ENCODE measurements at places on chromosomes 6 and 20.
A peak's percentile ranks its signal among the peaks of the same experiment; 100 is the strongest.

- no peak for DNase-seq
Measured at GRCh38 chr6:134373282-134373922, 55.5 kb upstream of the SGK1 start.

DNA sequence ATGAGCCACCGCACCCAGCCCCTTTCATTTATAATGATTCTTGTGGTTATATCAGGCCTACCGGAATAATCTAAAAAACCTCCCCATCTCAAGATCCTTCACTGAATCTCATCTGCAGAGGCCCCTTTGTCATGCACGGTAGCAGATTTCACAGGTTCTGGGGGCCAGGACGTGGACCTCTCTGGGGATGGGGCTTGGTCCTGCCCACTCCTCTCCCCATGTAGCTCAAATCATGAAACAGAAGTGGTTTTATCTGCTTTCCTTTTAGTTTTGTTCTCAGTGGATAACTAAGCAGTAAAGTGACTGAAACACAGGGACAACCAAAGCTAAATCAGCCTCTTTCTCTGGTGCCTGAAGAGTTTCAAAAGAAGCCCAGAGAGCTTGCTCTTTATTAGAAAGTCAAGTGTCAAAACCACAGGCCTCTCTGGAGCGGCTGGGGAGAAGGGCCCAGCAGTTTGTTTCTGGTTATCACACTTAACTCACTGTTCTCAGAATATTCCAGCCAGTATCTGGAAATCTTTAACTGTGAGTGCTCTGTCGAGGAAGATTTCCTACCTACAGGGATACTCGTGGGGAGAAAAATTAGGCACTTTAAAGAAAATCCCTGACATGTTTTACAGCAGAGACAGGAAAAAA lies 60.6 kb upstream of the FAM184A start:
- no peak for DNase-seq

GRCh38 chr6:108904741-108905140 lies 56.5 kb downstream of the ARMC2 start:
- no peak for DNase-seq

DNA sequence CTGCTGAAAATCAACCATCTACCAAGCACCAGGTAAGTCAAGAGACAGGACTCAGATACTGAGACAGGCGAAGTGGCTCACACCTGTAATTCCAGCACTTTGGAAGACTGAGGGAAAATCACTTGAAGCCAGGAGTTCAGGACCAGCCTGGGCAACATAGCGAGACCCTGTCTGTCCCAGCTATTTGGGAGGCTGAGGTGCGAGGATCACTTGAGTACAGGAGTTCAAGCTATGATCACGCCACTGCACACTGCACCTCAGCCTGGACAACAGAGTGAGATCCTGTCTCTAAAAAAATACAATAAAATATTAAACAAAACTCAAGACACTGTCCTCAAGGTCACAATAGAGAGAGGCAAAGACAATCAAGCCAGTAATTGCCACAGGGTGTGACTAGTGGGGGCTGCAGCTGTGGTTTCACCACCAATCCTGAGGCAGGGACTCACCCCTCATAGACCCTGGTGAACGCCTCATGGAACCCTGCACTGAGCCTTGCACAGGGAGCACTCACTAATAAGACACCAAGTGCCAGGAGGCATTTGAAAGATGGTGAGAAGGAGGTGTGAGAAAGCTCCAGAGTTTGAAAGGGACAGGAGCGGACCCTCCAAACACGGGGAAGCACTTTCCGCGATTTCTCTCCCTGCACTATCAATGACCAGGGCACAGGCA lies 1.7 kb downstream of the SNHG17 start:
- no peak for DNase-seq

GRCh38 chr20:43739148-43739749 lies 12.4 kb upstream of the GTSF1L start:
- no peak for DNase-seq

- DNase-seq: no peak
Measured at GRCh38 chr20:9052136-9052535, 16.8 kb upstream of the PLCB4 start.

DNA sequence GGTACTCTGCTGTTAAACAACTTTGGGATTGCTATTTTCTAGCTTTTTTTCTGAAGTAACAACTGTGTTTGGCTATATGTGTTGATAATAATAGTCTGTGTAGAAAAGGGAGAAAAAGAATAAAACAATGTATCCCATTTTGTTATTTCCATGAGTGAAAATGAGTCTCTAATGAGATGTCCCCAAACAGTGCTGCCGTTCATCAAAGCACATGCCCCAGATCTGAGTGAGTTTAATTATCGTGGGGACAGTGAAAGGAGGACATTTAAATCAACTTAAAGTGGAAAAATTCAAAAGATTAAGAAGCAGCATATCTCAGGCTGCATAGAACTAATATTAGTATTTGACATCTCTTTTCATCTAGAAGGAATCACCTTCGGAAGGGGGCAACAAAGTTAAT lies 59.6 kb downstream of the NCOA7 start:
- no peak for DNase-seq

GRCh38 chr6:156848533-156848932 lies 71.4 kb downstream of the ARID1B start:
- DNase-seq: no peak

GRCh38 chr6:75201021-75201420 lies 4.8 kb downstream of the COL12A1 start:
- DNase-seq: no peak

GRCh38 chr6:62272114-62272513 lies 13.9 kb downstream of the KHDRBS2 start:
- DNase-seq: no peak

DNA sequence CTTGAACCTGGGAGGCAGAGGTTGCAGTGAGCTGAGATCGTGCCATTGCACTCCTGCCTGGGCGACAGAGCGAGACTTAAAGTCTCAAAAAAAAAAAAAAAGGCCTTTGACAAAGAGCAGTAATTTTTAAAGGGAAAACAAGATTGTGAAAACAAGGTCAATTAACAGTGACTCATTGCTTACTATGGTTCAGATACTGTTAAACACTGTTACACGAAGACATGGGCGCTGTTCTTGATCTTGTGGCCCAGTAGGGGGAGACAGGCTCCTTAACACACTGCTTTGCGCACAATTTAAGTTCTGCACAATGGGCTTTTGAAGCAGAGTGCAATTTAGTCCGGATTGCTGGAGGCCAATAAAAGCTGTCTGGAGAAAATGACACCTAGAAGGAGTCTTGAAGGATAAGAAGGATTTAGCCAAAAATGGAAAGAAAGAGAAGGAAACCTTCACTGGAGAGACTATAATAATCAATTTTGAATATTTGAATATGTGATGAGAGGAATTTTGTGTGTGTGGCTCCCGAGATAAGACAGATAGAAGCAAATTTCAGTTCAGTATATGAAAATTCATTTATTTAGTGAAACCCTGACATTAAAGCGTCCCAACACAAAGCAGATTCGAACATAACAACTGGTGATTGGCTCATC lies 6.0 kb upstream of the LATS1 start:
- DNase-seq: peak; percentile 56

DNA sequence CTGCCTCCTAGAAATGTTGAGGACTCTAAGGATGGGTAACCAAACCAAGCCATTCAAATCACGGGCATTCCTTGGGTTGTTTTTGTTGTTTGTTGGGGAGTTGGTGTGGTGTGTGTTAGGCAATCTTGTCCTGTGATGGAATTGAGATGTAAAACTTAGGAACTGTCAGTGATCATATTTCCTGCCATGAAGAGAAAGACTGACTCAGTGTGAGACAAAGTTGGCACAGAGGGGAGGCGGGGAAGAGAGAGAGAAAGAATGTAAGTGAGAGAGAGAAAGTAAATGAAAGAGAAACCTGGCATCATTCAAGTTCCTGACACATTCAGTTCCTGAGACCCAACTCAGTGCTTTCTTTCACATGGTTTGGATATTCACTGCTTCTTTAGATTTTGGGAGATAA lies 21.6 kb upstream of the FBXO30 start:
- DNase-seq: no peak

- DNase-seq: no peak
Measured at GRCh38 chr6:44738601-44739146, 351.2 kb downstream of the CDC5L start.

DNA sequence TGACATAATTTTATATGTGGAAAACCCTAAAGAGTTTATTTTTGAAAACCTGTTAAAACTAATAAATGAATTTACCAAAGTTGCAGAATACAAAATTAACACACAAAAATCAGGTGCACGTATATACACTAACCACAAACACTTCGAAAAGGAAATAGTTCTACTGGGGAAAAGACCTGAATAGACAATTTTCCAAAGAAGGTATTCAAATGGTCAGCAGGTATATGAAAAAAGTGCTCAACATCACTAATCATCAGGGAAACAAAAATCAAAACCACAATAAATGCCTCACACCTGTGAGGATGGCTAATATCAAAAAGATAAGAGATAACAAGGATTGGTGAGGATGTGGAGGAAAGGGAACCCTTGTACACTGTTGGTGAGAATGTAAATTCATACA lies 110.6 kb downstream of the PXDC1 start:
- no peak for DNase-seq

GRCh38 chr6:10316373-10316721 lies 98.5 kb downstream of the TFAP2A start:
- DNase-seq: no peak

DNA sequence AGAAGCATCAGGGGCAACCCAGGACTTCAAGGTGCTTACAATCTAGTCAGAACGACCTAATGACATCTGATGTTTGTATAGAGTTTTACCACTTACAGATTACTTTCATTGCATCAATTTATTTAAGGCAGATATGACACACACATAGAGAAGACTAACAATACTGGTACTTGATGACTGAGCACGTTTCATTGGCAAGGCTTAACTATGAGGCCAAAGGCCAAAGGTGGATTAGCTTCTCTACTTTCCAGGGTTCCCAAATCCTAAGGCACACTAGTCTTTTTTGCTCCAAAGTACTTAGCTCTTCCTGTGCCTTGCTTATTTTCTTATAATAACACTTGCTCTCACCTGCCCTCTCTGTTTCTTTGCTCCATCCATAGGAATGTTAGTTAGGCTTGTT lies 406.2 kb downstream of the ZFAND3 start:
- no peak for DNase-seq

DNA sequence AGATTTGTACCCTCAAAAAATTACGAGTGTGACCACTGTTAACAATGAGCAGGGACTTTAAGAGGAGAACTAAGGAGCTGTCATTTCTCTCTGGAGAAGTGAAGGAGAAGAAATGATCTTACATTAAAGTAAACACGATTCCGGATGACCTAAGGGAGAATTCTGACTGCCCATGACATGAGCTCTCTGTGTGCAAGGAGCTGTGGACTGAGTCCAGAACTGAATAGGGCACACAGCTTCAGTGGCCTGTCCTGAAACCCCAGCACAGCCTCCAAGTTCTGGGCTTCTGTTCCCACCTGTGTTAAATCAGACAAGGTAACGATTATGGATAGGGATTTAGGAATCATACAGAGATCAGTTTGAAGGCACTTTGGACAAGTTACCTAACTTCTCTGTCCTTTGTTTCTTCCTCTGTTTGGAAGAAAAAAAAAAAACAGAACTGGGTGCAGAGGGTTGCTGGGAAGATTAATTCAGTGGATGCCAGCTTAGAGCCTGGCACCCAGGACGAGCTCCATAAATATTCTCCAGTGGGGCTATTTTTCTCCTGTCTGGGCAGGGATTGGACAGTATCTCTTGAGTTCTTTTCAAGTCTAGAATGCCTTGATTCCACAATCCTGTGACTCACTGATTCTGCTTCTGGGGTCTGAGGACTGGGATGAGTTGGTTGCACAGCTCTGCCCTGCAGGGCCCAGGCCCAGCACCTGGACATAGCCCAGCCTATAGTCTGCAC lies 65.7 kb downstream of the MRPL14 start:
- DNase-seq: no peak

- DNase-seq: no peak
Measured at GRCh38 chr6:3610206-3610605, 141.3 kb downstream of the PXDC1 start.

GRCh38 chr6:13370623-13371022 lies 42.3 kb upstream of the TBC1D7 start:
- DNase-seq: no peak

GRCh38 chr6:4518506-4518905 lies 257.7 kb upstream of the CDYL start:
- no peak for DNase-seq

DNA sequence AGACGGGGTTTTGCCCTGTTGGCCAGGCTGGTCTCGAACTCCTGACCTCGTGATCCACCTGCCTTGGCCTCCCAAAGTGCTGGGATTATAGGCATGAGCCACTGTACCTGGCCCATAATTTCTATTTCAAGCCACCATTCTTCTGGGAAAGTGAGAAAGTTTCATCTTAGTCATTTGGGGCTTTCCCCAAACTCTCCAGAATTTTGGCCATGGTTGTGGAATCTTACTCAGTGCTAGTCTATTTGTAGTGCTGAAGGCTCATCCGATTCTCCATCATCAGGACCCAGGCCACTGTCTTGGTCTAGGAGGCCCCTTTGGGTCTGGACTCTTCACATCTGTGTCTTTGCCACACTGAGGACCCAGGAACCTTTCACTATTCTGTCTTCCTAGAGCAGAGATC lies 164.9 kb downstream of the EYA2 start:
- DNase-seq: no peak

GRCh38 chr6:105537981-105538578 lies 135.2 kb upstream of the PREP start:
- no peak for DNase-seq

- DNase-seq: no peak
Measured at GRCh38 chr6:157811476-157812173, 11.4 kb upstream of the SNX9 start.

GRCh38 chr6:112407101-112407590 lies 60.0 kb downstream of the RFPL4B start:
- no peak for DNase-seq

GRCh38 chr6:1081551-1082284 lies 230.2 kb upstream of the FOXQ1 start:
- no peak for DNase-seq

GRCh38 chr20:50788045-50788991 lies 6.5 kb upstream of the BCAS4 start:
- DNase-seq: no peak

DNA sequence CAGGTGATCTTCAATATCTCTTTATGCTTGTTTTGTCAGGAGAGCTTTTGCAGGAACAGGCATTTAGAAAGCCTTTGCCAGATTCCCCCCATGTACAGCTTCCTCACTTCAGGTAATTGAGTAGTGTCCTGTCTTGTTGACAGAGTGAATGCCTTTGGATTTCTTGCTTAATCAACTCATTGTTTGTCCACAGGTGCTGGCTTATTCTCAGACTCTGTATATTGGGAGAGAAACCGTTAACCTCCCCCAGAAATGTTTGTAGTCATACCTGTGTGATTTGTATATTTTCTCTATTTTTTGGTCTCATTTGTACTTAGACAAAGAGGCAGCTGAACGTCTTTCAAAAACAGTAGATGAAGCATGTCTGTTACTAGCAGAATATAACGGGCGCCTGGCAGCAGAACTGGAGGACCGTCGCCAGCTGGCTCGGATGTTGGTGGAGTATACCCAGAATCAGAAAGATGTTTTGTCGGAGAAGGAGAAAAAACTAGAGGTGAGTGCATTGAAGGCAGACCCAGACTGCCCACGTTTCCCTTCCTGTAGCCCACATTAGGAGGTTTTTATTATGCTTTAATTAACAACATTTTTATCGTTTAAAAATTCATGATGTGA lies 32.3 kb downstream of the RPRD1B start:
- DNase-seq: no peak

GRCh38 chr6:20674664-20675063 lies 140.4 kb downstream of the CDKAL1 start:
- DNase-seq: no peak

- no peak for DNase-seq
Measured at GRCh38 chr6:64037427-64037826, 401.8 kb downstream of the PHF3 start.

- DNase-seq: no peak
Measured at GRCh38 chr6:129110690-129111343, 227.9 kb downstream of the LAMA2 start.

- DNase-seq: no peak
Measured at GRCh38 chr20:48373555-48373934, 454.3 kb downstream of the PREX1 start.

Data from CMK (cell line).